ENCODE measurements at places on chromosomes 3 and 15. TPM values are rescaled to one million over a fixed set of nuclear protein-coding genes. Genes with fewer than 3 reads are reported as not detected.

ST8SIA2 gene
- not detected for total RNA-seq

DNA sequence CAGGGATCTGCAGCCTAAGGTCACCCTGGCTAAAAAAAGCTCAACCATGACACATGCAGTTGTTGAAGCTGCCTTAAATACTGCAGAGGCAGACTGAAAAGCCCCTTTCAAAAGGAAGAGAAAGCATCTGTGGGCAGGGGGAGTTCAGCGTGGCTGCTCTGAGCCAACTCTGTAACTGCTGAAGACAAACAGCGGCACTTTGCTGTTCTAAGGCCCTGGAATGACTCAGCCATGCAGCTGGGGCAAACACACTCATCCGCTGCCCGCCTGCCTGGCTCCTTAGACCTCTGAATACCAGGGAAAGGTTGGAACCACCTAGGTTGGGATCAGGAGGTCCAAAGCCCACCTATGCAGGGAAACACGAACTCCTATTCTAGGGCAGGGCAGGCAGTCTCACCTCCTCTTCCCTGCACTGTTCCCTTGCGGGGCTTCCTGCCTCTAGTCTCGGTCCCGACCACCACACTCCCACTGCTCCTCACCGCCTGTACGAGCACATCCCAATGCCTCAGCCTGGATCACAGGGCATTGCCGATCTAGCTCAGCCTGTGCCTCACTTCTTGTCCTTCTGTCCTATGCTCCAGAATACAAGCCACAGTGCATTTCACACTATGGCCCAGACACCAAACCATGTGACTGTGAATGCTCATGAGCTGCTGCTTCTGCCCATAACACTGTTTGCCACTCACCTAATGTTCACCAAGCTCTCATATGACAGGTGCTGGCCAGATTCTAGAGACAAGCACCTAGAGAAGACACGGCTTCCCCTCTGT, 6.6 kb upstream of the MUSTN1 start:
- DNase-seq: no peak

- peak; percentile 6 for DNase-seq
Observed at GRCh38 chr3:149784064-149784704, 8.2 kb downstream of the ANKUB1 start.

GRCh38 chr15:45414215-45414885, 36.0 kb upstream of the GATM start:
- DNase-seq: no peak

GRCh38 chr3:102979682-102980354, 545.0 kb downstream of the ZPLD1 start:
- peak; percentile 93 for DNase-seq

All from GM23248 (cell line).